Cerebellar nuclear complex (tissue), 1 donor: ENCODE measurements at places on chromosomes 7 and 10.
A peak's percentile ranks its signal among the peaks of the same experiment; 100 is the strongest.

DNA sequence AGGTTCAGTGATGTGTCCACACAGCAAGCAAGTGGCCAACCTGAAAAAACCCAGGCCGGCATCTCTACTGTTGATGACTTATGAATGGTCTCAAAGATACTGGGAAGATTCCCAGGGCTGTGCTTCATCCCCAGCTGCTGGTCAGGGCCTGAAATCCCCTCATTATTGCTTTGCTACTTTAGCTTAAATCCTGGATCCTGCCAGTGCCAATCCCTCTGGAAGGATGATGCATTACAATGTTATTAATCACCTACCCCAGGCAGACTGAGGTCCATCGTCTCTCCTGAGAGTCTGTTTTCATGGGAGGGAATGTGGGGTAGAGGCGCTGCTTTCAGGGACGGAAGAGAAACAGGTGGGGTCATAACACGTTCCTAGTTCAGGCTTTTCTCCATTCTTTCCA lies 371.6 kb downstream of the RPS24 start:
- DNase-seq, result no peak

DNA sequence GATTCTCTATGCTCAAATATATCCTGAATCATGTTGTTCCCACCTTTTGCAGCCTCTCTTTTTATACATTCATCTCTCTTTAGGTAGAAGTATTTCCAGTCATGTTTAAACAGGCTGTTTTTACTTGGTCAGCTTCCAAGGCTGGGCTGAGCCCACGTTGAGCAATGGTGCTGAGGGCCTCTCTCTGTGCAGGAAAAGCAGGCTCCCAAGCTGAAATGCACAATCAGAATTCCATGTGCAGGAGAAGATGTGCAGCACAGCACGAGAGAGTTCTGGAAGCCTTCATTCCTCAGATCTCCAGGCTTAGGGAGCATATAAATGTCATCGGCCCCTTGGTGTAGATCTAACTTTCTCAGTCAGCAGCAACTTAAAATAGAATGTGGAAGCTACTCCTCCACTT lies 588.5 kb downstream of the TNS3 start:
- no peak for DNase-seq

DNA sequence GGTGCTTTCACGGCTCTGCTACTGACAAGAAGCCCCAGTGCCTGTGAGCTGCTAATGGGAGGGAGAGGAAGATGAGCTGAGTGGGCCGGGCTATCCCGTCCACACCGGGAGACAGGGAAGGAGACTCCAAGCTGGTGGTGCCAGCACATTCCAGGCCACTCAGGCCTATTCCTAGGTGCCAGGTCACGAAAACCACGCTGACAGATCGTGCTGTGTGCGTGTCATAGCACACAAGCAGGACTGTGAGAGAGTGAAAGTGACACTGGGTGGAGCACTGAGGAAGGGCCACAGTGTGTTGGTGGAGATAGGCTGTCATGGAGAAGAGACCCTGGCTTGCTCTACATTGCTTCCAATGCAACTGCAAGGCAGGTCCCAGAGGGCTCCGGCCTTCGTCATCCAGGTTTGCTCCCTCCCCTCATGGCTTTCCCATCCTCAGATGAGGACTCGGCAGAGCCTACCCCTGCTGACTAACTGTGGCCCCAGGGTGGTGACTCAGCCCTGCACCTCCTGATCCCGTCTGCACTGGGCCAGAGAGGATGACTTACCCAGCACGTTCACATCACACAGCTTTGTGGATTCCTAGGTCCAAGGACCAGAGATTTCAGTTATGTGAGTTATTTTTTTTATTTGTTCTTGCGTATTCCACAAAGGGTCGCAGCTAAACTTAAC lies 167.3 kb downstream of the EGFR start:
- DNase-seq, result no peak

- no peak for DNase-seq
Observed at GRCh38 chr10:86950349-86950748, 7.1 kb downstream of the MMRN2 start.

DNA sequence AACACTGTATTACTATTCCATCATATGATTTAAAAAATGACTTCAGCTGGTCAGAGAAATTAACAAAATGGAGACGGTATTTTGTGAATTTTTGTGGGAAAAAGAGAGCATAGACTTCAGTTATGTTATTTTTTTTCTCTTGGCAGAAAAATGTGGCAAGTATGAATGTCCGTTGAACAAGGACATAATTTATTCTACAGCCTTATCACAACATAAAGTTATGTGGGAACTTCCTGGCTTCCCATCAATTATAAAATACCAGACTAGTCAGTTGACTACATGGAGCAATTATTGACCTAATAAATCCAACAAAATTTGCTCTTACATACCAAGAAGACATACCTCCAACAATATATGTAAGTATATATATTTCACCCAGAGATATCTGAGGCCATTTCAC lies 88.6 kb upstream of the PPP1R3A start:
- DNase-seq, result no peak

GRCh38 chr7:85529201-85529600 lies 342.3 kb upstream of the SEMA3D start:
- DNase-seq, result no peak

DNA sequence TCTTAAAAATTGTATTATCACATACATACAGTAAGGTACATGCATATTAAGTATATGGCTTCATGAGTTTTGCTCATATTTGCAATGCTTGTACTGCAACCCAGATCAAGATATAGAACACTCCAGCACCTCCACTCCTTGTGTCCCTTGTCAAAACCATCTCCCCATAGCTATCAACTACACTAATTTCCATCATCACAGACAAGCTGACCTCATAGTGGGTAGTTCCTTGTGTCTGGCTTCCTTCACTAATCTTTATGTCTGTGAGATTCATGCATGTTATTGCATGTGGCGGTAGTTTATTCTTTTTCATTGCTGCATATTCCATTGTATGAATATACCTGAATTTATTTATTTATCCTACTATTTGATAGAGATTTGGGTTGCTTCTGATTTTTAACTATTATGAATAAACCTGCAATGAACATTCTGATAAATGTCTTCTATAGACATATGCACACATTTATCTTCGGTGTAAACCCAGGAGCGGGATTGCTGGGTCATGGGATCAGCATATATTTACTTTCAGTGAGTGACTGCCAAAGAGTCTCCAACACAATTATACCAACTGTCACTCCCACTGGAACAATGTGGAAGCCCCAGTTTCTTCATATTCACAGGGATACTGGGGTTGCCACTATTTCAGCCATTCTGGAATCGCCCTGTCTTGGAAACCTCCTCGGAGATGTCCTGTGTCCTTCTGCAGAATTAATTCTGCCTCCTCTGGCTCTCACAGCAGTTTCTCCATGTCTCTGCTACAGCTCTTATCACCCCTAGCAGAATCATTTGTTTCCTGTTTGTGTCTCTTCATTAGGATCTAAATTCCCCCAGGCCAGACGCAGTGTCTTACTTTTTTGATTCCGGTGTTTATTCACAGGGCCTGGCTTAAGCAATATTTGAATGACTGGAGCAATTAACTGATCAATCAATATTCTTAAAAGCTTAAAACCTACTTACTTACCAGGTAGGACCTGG lies 14.7 kb upstream of the ADAM12 start:
- DNase-seq, result no peak

GRCh38 chr7:157044943-157045660 lies 34.6 kb upstream of the MNX1 start:
- no peak for DNase-seq

DNA sequence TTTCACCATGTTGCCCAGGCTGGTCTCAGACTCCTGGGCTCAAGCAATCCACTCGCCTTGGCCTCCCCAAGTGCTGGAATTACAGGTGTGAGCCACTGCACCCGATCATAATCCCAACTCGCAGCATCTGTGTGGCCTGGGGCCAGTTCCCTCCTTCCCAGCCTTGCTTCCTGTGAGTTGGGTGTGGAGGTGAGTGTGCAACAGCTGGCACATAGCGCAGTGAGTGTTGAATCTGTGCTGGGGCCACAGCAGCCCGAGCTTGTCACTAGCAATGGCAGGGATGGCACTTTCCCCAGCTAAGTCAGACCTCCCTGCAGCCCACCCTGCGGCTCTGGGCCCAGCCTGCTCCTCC lies 12.2 kb downstream of the TMEM184A start:
- DNase-seq, result no peak

- DNase-seq, result no peak
Observed at GRCh38 chr10:22133749-22134624, 83.8 kb downstream of the EBLN1 start.

DNA sequence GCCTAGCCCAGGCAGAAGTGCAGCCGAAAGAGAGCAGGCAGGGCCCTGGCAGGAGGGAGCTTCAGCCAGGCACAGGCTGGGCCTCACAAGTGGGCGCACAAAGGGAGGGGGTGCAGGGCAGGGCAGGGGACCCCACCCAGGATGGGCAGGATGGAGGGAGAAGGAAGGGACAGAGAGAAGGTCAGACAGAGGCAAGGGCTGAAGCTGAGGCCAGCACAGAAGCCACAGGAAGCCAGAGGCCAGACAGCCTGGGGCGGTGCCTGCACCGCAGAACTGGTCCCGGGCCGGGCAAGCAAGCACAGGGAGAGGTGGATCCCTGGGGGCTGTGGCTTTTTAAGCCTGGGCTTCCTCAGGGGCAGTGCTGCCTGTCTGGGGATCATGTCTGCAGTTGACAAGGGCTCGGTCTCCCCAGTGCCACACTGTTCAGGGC lies 16.7 kb downstream of the NOS3 start:
- DNase-seq, result no peak

GRCh38 chr10:74969093-74969492 lies 142.4 kb upstream of the SAMD8 start:
- no peak for DNase-seq

- DNase-seq, result peak; percentile 42
Observed at GRCh38 chr7:30183749-30184369, 49.1 kb downstream of the MTURN start.

DNA sequence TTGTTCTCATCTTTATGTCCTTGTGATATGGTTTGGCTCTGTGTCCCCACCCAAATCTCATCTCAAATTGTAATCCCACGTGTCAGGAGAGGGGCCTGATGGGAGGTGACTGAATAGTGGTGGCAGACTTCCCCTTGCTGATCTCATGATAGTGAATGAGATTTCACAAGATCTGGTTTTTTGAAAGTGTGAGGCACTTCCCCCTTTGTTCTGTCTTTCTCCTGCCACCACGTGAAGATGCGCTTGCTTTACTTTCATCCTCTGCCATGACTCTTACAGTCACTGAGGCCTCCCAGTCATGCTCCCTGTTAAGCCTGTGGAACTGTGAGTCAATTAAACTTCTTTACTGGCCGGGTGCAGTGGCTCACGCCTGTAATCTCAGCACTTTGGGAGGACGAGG lies 161.0 kb downstream of the HERPUD2 start:
- no peak for DNase-seq

DNA sequence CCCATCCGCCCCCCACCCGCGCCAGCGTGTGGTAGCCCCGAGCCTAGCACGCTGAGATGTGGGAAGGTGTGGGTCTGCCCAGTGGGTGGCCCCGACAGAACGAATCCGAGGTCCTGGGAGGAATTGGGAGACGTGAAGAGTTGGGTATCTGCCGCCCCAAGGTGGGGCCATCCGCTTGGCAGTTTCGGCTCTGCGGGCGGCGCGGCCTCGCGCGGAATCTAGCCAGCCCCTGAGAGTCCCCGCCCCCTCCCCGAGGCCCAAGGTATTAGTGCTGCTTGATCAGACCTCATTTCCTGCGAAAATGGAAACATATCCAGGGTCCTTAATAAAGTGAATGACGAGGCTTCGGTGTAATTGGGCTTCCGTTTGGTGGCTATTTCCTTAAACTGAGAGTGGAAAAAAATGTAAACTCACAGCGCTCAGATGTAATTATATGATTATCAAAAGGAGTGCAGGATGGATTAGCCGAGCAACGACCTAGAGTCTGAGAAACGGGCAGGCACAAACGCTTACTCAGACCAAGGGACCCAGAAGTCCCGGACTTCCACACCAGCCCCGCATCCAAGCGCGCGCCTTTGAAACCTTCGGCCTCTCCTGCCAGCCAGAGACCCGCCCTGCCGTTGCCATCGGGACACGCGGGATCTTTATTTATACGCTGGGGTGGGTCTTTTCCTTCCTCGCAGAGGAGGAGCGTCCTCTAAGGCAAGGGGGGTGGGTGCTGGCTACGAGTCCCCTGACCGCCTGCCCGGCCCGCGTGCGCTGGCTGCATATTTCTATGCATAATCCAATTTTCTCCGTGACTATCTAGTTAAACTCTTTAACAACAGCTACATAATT lies 12.8 kb downstream of the LBX1 start:
- DNase-seq, result no peak

DNA sequence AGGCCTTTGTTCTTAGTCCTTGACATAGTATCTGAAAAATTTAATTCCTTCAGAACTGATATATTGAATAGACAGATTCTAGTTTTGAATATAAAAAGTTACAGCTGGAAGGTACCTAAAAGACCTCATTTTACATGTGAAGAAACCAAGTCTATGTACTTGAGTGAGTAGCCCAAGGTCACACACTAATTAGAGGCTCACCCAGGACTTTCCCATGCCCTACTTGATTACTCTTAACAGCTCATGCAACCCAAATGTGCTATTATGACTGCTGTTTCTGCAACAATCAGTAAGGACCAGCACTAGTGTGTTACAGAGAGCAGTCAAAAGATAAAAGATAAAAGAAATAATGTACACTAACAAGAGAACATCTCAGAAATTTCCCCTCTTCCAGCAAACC lies 40.7 kb upstream of the BET1 start:
- no peak for DNase-seq

GRCh38 chr7:44259547-44260457 lies 59.0 kb downstream of the YKT6 start:
- DNase-seq, result peak; percentile 45

DNA sequence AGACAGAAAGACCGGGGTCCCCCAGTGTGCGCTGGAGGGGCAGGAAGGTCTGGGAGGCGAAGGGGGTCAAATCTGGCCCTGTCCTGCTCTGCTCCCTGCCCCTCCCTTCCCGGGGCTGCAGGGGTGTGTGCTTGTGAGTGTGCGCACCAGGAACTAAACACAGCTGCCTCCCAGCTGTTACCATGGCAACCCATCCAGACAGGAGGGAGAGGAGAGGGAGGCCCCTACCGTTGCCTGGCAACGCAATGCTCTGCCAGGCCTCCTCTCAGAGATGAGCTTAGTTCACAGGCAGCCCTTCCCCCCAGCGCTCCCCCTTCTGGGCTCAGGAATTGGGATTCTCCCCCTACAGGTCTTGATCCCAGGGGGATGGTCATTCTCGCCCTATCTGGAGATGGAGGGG lies 6.1 kb downstream of the NYAP1 start:
- DNase-seq, result peak; percentile 2

GRCh38 chr7:100779359-100779758 lies 46.0 kb downstream of the ZAN start:
- no peak for DNase-seq

- no peak for DNase-seq
Observed at GRCh38 chr10:66085906-66086305, 839.9 kb upstream of the LRRTM3 start.

DNA sequence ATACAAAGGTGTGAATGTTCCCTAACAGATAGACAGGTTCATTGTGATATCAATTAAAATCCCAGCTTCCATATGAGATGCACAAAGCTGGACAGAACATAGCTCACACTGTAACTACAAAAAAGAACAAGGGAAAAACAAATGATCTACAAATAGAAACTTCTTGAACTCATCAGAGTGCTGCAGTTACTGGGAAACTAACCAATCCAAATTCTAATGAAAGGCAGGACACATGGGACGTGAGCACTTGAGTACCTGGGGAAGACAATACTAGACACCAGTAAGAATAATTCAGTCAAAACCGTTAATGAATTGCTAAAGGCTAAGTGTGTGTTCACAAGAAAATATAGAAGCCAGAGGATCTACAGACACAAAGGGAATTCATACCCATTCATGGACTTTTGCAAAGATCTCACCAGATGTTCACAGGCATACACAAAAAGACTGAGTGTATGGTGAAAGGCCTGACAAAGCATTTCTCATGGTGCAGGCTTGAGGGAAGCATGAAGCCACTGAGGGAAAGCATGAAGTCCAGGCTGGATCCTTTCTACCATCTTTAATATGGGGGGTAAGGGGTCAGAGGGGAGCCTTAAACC lies 7.8 kb upstream of the GPR22 start:
- no peak for DNase-seq
